ENCODE measurements at places on chromosomes 16 and 17.
A peak's percentile ranks its signal among the peaks of the same experiment; 100 is the strongest.

- no peak for DNase-seq
Measured at GRCh38 chr16:56289416-56289815, 98.1 kb downstream of the GNAO1 start.

- DNase-seq, result no peak
Measured at GRCh38 chr17:44108440-44109311, 14.8 kb downstream of the HDAC5 start.

GRCh38 chr17:35245196-35245486 lies 2.3 kb downstream of the SLFN5 start:
- no peak for DNase-seq

- DNase-seq, result no peak
Measured at GRCh38 chr16:3832668-3833067, 47.8 kb downstream of the CREBBP start.

- DNase-seq, result peak; percentile 97
Measured at GRCh38 chr17:58328195-58329034, at the start of gene TSPOAP1. Gene TSPOAP1, minus strand, starts transcription at chr17:58328795. Its CDS starts 875 bp downstream, at chr17:58327920.

- peak; percentile 73 for DNase-seq
Measured at GRCh38 chr16:12089492-12090150, 113.1 kb downstream of the SNX29 start.

DNA sequence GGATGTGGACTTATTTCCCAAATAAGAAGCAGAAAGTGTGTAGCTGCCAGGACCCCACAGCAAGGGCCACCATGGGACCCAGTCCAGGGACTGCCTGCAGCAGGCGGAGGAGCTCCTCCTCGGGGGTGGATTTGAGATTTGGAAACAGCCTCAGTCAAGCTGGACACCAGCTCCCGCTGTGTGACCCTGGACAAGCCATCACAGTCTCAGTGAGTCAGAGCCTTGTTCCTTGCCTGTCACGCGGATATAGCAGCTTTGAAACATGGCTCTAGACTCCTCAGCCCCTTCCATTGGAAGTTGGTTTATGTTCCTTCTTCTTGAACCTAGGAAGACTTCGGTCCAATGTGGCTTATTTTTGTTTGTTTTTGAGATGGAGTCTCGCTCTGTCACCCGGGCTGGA lies 12.5 kb upstream of the DPEP1 start:
- DNase-seq, result no peak

DNA sequence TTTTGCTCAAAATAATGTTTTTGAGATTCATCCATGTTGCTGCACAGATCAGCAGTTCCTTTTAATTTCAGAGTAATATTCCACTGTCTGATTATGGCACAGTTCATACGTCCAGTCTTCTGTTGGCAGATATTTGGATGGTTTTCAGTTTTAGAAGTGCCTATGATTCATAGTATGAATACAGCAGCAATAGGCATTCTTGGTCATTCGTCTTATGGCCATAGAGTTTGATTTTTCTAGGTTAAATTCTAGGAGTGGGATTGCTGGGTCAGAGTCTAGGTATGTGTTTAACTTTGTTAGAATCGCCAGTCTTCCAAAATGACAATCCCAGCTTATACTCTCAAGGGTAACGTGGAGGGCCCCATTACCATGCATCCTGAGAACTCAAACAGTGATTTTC lies 11.5 kb upstream of the IL34 start:
- DNase-seq, result no peak

DNA sequence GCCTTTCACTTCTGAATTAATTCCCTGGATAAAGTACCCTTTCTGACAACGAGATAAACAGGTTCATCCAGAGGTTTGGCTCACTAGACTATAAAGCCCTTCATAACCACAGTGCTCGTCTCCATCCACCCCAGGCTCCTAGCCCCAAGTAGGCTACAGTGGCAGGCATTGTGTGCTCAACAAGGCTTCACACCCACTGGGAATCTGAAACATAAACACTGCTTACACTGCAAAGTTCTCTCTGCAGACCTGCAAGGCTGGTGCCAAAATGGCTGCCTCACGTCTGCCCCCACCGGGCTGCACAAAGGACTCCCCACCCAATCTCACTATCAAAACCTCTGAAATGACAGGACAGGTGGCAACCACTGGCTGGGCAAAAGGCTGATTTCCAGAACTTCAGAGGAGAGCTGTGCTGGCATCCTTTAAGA lies 5.1 kb upstream of the HLF start:
- no peak for DNase-seq

- DNase-seq, result no peak
Measured at GRCh38 chr16:1459967-1460366, 14.9 kb downstream of the CLCN7 start.

- no peak for DNase-seq
Measured at GRCh38 chr16:60142619-60143347, 1408.7 kb upstream of the GOT2 start.

DNA sequence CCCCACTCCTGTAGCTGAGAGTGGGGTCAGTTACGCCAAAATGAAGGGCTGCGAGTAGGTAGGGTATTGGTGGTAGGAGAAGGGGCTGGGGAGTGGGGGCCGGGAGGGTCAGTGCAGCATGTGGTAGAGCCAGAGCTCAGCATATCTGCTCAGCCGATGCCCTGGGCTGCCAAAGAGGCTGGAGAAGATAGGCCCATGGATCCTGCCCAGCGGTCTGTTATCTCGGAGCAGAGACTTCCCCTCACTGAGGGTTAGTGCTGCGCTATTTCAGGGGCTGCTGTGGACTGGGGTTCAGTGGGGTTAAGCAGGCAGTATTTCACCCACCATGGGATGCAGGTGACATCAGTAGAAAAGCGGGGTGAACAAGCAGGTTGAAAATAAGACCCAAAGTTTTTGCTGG lies 19.7 kb downstream of the RHBDL3 start:
- DNase-seq, result no peak

DNA sequence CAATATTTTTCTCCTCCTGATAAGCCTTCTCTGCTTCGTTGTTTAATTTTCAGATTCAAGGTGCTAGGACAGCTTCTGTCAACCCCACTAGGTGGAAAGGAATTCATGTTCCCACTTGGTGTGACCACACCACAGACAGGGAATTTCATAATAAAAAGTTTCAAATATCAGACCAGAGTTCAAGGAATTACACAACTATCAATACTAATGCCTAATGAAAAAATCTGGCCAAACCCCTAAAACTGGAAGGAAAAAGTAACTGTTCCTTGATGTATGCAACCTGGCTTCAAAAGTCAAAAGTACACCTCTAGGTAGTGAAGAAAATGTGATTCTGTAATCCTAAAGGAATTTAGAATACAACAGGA lies 87.8 kb upstream of the CORO6 start:
- no peak for DNase-seq
